ENCODE measurements at places on chromosomes 12 and 14. TPM values are rescaled to one million over a fixed set of nuclear protein-coding genes. Genes with fewer than 3 reads are reported as not detected.
A peak's percentile ranks its signal among the peaks of the same experiment; 100 is the strongest.

DNA sequence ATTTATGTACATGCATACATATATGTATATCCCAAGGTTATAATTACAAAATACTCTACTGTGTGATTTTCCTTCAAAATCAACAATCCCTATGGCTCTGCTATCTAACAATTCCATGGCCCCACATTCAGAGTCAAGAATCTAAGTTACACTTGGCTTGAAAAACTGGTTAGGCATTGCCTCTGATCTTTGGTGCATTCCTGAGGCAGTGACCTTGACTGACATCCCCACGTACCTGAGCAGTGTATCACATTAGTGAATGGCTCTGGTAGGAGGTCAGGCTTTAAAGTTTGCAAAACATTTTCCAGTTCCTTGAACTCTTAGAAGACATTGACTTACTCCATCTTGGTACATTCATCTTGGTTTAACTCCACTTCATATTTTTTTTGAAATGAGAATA, 8.5 kb upstream of the STON2 start:
- DNase-seq = no peak

DNA sequence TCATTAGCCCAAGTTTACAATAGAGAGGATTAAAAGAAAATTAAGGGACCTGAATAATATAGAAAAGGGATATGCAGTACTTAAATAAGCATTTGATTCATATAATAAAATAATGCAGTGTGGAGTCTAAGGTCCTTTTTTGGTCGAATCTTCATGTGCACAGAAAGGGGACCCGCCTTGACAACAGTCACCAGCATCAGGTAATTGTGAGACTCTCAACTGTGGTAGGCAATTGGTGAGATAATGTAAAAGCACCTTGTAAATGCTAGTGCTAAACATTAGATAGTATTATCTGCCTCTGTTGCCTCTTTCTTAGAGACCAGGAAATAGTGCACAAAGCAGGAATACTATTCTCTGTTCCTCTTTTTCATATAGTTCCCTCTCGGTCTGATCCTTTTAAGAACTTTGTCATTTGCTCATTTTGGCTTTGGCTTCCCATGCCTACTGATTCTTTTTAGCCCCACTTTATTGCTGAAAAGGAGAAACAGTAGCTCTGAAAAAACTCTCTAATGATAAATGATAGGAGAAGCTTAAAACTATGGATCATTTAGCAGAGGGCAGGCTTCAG, 17.5 kb downstream of the CHPT1 start:
- DNase-seq = no peak

DNA sequence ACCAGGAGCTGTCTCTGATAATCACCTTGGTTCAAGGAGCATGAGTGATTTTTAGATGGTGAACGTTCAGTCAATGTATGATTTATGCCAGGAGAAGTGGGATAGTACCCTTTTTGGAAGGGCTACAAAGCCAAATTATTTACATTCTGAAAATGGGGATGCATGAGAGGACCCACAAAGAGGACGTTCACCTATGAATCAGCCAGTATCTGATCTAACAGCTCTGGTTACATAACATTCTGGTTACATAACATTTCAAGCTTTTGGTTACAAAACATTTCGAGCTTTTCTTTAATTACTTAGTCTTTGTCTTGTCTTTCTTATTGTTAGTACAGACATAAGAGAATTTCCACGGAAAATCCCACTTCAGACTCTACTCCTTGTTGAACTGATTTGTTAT, 68.8 kb downstream of the SLCO1A2 start:
- DNase-seq = no peak

- no peak for DNase-seq
Observed at GRCh38 chr14:56159066-56159465, 40.9 kb downstream of the PELI2 start.

GRCh38 chr14:92486881-92487280, 26.7 kb upstream of the RIN3 start:
- peak; percentile 11 for DNase-seq

GRCh38 chr12:124717318-124717717, 146.3 kb downstream of the SCARB1 start:
- DNase-seq = no peak

- no peak for DNase-seq
Observed at GRCh38 chr12:10551375-10551774, 45.7 kb downstream of the EIF2S3B start.

DNA sequence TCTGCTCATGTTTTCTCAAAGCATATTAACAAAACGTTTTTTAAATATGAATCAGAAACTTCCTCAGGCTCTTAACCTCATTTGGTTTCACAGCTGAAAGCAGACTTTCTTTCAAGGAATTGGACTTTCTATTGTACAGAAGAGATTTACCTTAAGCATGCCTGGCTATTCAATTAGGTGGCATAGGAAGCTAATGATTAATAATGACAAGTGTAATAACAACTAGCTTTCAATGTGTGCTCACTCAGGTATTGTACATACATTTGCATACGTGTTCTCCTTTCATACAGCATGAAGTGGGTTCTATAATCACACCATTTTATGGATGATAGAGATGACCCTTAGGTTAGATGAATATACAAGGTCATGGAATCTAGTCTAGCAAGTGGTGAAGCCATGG, 115.7 kb downstream of the ANO6 start:
- no peak for DNase-seq

DNA sequence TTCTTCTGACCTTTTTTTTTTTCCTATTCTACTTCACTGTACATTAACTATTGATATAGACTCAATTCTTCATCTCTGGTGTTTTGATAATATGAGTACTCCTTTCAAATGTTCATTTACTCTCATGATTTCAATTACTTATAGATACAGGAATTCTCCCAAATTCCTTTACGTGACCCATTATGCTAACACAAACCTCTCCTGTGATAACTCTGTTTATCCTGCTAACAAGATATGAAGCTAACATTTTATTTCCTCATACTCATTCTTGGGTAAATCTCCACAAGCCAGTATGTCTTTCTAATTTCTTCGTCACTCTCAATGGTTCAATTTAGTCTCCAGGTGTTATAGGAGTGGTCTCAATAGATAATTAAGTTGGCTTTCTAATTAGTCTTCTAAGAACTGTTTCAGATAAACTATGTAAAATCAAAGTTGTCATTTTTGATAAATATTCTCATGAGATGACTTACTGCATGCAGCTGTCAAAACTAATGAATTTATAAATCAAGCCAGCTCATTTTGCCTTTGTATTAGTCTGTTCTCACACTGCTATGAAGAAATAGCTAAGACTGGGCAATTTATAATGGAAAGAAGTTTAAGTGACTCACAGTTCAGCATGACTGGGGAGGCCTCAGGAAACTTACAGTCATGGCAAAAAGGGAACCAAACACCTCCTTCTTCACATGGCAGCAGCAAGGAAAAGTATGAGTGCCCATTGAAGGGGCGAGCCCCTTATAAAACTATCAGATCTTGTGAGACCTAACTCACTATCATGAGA, 130.6 kb upstream of the MYF6 start:
- DNase-seq = no peak

DNA sequence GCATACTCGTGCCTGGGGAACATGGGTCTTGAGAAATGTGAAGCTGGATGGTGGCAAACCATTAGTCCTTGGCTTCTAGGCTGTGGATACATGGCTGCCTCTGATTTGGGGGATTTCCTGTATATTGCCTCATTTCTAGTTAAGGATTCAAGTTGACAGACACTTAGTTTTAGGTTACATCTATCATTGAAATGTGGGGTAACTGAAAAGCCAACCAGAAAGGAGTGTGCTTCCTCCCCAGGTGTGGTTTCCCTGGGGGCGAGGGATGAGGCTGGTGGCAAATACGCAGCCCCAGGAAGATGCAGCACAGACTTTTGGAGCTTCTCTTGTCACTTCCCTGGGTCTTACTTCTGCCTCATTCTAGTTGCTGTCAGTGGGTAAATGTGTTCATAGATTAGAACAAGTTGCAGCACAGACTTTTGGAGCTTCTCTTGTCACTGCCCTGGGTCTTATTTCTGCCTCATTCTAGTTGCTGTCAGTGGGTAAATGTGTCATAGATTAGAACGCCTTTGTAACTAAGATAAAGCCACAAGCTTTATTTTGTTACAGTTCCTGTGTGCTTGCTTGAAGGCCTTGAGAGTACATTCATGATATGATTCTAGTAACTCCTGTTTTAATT, 85.1 kb downstream of the BORCS5 start:
- no peak for DNase-seq

LIMA1 gene
- 98.5 TPM for total RNA-seq
